SK-N-DZ (cell line): ENCODE measurements at places on chromosomes 3 and 15.

DNA sequence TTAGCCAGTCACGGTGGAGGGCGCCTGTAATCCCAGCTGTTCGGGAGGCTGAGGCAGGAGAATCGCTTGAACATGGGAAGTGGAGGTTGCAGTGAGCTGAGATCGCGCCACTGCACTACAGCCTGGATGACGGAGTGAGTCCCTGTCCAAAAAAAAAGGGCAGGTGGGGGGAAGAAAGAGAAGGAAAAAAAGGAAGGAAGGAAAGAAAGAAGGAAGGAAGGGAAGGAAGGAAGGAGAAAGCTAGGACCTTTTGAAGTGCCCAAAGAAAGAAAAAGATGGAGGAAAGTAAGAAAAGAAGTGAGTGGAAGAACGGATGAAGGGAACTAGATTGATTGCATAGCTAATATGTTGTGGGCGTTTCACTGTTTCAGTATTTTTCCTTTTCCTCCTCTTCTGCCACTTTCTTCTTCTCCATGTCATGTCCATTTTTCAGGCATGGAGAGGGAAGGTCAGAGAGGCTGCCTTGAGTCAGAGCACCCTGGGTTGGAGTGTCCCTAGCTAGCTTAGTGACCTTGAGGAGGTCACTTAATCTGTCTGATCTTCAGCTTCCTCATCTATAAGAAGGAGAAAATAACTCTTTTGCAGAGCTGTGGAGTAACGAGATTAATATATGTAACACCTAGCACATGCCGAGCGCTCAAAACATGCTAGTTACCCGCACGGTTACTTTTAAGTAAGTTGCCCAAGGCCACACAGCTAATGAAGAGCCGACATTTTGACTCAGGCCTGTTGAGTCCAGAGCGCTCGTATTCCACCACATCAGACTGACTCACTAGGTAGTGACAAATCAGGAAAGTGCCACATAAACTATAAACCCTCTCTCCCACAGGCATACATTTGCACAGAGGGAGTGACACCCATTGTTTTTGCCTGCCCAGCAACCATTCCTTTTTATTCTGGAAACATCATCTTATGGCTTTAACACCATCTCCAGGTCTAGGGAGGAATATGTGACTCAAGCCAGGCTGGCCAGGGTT lies 42.2 kb downstream of the BHLHE40 start:
- DNase-seq = no peak

DNA sequence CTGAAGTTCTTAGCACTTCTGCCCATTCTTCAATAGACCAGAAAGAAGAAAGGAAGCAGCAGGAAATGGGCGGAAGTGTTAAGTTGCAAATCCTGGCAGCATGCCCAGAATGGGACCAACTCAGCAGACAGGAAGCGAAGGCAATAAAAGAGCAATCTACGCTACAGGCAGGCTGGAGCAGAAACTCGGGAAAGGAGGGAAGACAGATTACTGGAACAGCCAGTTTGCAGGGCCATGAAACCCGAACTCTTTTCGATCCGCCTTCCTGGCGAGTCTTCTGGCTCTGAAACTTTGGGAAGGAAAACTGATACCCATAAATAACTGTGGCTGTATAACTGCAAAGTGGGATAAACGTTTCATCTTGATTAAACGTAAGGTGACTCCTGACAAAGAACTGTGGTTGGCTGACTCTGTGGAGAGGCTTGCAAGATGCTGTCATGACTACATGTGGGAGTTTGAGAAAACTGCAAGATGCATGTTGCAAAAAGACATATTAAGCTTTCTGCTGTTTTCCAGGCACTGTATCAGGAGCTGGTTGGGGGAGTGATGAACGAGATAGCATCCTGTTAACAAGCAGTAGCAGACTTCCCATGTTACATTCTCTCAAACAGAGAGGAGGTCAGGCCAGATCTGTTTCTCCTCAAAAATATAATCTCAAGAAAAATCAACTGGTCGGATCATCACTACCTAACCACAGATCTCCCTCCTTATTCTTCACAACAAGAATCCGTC lies 67.8 kb downstream of the FMN1 start:
- DNase-seq = peak; percentile 39

- DNase-seq = no peak
Measured at GRCh38 chr15:32736701-32737061, 18.9 kb downstream of the GREM1 start.

GRCh38 chr3:132317229-132317948 lies at the start of gene ACP3:
ACP3 (plus strand) TSS chr3:132317407; CDS start chr3:132317457, 50 bp downstream.
- peak; percentile 30 for DNase-seq

- DNase-seq = no peak
Measured at GRCh38 chr15:76162784-76163456, 103.1 kb downstream of the TMEM266 start.

DNA sequence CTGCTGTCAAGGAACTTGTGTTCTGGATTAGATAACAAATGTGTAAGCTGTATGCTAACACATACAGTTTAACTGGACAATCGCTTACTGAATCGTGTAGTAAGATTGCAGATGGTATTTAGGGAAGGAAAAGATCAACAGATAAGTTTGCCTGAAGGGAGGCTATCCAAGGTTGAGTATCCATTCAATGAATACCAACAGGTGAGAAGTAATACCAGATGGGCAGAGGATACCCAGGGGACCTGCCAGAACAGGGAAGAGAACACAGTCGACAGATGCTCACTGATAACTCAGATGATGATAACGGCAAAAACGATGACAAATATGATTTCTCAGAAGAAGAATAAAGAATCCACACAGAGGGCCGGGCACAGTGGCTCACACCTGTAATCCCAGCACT lies 3.2 kb upstream of the UACA start:
- no peak for DNase-seq

DNA sequence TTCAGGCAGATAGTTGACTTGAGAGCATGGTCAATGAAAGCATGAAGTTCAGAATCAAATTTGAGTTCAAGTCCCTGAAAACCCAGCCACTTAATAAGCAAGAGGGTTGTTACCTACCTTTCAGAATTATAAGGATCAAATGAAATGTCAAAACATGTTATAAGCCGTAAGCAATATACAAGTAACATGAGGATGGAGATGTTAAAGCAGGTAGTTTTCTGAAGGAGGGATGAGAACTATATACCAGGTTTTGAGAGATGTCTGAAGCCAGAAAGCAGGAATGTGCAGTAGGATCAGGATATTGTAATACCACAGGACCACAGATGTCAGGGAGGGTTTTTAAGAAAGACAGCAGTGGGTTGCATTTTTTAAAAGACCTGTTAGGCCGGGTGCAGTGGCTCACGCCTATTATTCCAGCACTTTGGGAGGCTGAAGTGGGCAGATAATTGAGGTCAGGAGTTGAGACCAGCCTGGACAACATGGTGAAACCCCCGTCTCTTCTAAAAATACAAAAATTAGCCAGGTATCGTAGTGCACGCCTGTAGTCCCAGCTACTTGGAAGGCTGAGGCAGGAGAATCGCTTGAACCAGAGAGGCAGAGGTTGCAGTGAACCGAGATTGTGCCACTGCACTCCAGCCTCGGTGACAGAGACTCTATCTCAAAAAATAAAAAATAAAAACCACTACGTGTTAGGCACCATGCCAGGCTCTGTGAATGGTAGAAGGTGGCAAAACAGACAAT lies 6.9 kb upstream of the EIF3J start:
- DNase-seq = no peak

GRCh38 chr15:82530606-82531379 lies 9.5 kb downstream of the RPS17 start:
- peak; percentile 79 for DNase-seq

DNA sequence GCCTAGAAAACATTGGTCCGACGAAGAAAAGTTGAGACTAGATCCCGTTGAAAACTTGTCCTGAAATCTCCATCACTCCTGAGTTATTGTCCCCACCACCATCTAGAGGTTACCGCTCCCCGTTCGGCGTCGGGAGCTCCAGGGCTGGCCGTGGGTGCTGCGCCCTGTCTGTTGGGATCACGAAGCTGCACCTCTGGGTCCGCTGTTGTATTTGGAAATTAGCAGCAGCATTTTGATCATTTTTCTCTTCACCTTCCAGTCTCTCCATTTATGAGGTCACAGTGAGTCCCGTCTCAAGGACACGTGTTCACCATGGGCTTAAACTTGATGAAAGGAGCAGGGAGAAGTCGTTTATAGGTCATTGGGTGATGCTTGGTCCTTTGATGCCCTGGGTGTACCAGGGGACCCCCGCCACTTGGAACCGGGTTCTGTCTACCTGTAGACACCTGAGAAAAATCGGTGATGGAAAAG lies 565 bp downstream of the MANF start:
- no peak for DNase-seq

DNA sequence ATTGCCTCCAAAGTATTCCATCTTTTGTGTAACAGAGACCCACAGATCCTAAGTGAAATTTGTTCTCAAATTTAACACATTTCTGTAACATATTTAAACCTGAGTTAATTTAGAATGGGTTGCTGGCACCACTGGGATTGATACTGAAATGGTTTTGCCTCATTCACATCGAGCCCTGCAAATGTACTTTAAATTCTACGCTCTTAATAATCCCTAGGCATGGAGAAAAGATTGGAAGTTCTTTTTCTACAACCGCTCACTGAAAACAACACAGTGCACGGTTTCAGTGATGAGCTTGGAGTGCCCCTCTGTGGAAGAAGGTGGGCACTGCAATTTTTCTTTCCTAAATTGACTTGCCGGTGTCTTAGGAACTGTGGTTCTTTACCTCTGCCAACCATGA lies 109.9 kb upstream of the ATP11B start:
- DNase-seq = peak; percentile 69

DNA sequence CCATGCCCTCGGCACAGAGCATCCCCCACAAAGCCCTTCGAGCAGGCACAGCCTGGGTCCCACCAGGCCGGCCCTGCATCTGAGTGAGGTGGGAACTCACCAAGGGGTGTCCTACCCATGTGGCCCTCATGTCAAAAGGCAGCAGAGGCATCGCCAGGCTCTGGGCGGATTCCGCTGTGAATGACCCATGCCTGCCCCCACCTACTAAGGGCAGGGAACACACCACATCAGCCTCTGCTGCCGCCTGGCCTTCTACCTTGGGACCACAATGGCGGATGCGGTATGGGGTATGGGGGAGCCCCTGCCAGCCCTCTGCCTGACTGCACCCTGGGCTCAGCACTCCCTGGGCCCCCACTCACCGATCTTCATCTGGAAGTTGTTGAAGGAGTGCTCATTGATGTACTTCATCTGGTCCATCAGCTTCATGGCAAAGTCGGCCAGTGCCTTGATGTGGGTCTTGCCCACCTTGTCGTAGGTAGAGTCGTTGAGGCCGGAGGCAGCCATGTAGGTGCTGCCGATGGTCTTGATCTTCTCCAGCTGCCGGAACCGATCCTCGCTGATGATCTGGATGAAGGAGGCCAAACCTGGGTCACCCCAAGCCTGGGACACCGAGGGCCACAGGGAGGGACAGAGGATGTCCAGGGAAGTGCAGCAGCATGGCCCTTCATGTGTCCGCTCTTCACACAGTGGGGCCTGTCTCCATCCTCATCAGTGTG lies 87.8 kb downstream of the SEC22A start:
- DNase-seq = no peak

DNA sequence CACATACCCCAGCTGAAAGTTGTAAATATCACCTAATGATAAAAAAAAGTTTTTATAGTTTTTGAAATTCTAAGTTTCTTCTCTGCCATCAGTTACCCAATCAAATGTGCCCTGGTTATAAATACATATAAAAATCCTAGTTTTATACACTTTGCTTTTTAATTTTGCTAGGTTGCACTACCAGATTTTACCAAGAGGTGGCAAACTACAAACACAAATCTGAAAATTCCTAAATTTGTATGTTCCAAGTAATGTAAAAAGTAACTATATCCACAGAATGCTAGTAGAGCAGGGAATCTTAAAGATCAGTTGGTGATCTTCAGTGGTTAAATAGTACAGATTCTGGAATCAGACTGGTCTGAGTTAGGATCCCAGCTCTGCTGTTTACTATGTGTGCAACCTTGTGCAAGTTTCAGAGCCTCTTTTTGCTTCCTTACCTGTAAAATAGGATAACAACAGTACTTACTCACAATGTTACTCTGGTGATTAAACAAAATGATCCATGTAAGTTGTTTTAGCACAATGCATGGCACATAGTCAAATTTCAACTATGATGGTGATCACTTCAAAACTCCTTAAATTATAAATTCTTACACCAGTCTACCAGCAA lies 11.0 kb downstream of the TRPM7 start:
- DNase-seq = peak; percentile 21

- DNase-seq = no peak
Measured at GRCh38 chr3:127428344-127428997, 140.6 kb upstream of the PRR20G start.

- DNase-seq = no peak
Measured at GRCh38 chr3:120092474-120092873, 1.8 kb downstream of the GSK3B start.
